Activated T-cell treated with anti-CD3 and anti-CD28 coated beads, Interleukin-2, amount 50 U/mL, for 72 hours (primary cell): ENCODE measurements at places on chromosomes 13 and 19. TPM values are rescaled to one million over a fixed set of nuclear protein-coding genes. Genes with fewer than 3 reads are reported as not detected.

DNA sequence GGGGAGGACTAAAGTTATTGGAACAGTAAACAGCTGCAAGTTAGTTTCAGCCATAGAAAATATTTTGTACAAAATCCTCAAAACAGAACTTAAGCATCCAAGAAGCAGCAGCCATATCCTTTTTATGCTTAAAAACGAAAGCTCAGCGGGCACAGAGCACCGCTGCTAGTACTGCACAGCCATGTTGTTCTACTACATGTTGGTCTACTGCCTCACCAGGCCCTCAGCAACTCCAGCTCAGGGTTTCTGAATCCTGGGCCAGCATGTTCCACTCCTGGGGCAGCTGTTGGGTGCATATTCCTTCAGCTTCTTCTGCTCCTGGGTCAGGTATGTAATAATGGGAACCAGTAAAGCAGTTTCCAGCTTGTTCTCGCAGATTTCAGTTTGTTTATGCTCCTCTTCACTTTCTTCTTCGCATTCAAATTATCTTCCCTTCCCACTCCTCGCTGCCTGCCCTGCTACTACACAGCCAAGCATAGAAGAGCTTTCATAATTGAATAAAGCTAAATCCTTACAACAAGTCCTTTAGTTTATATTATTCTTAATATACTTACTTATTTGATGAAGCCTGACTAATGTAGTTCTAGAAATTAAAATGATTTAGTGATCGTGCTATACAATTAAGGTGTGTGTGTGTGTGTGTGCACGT is 820.5 kb upstream of the ATXN8OS start:
- no peak for DNase-seq

DNA sequence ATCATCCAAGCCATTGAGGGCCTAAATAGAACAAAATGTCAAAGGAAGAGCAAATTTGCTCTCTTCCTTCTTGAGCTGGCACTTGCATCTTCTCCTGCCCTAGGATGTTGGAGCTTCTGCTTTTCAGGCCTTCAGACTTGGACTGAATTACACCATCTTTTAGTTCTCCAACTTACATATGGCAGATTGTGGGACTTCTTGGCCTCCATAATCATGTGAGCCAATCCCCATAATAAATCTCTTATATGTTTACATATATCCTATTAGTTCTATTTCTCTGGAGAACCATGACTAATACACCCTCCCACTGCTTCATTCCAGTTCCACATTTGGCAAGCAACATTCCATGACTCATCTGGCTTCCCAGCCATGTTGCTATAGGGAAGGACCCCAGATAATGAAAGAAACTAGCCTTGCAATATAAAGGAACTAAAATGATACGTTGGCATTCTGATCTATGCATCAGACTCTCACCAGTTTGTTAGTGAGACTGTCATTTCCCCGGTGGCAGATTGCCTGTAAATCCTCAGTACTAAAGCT is 11.0 kb upstream of the ACOD1 start:
- DNase-seq: no peak

- peak; percentile 71 for DNase-seq
Measured at GRCh38 chr13:109784590-109785140, 1.7 kb downstream of the IRS2 start.

ODAD3 gene
- 0.50 TPM for total RNA-seq

NECTIN2 gene
- 2.8 TPM for total RNA-seq
